ENCODE measurements at places on chromosomes 2 and 18.

DNA sequence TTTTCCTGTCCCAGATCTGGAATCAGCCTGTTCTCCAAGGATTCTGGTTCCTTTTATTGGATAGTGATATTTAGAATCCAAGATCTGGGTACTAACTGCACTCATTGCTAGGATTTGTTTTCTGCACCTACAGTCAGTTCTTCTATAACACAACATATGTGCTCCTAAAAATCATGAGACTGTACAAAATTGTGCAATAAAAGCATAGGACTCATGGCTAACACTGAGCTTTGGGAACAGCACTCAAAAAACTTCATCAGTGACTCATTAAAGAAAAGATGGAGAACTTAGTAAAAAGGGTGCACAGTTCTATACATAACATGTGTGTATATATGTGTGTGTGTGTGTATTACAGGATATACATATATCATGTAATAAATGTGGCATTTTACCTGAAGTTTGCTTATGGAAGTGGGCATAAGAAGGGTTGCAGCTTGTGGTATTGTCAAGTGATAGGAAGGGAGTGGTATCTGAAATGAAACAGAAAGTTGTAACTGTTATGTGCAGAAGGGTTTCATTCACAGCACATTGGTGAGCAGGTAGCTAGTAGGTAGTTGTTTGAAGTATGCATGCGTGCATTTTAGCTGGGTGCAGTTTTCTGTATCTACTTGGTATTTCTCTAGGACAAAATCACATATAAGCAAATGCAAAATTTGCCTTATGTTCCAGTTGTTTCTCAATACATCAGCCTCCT is 5.9 kb upstream of the SCYGR2 start:
- no peak for DNase-seq

DNA sequence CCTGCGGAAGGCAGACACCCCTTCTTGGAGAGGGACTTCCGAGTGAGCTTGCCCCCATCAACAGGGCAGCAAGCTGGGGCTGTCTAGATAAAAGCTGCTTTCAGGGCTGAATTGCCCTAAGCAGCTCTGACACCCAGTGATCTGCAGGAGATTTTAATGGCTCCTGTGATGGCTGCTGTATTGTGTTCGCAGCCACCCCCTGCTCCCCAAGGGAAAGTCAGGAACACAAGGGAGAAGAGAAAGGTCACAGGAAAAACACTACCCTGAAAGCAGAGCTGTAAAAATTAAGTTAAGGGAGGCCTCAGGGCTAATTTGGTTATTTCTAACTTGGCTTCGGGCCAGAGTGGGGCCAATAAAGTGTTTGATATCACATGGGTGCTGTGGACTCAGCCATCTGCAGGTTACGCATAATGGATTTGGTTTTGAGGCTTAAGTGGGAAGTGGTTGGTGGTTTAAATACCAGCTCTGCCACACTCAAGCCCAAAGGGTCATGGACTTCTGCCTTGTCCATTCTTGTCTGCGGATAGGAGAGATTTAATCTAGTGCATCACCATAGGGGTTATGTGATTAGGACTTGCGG is 147.6 kb downstream of the CLIP4 start:
- DNase-seq: no peak

- DNase-seq: no peak
Measured at GRCh38 chr18:3283908-3284307, 22.0 kb downstream of the MYL12B start.

DNA sequence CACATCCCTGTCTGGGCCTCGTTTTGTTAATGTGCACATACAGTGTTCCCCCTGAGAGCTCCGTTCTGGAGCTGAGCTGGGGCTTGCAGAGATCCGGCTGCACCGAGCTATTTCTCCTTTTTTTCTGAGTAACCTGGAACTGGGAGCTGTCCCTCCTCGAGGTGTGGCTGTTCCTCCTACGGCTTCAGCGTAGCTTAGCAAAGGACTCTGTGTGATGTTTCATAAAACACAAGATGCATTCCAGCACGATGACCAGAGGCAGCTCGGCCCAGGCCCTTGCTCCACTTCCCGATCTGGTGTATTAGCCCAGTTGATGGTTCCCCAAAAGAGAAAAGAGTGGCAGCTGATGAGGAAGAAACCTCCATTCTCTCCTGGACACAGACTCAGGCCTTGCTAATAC is 103.0 kb downstream of the FAM210A start:
- no peak for DNase-seq

GRCh38 chr2:10039658-10040410 is 3.5 kb upstream of the KLF11 start:
- DNase-seq: no peak

DNA sequence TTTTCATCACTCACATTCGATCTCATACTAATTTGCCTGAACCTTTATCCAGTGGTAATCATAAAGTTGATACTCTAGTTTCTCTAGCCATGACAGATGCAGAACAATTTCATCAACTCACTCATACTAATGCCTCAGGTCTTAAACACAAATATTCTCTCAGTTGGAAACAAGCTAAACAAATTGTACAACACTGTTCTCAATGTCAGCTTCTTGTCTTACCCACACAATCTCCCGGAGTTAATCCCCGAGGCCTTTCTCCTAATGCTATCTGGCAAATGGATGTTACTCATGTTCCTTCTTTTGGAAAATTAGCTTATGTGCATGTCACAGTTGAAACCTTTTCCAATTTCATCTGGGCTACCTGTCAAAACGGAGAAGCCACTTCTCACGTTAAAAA is 11.5 kb upstream of the CNOT11 start:
- DNase-seq: no peak

GRCh38 chr2:217228732-217229131 is 368.9 kb upstream of the TNP1 start:
- DNase-seq: no peak

GRCh38 chr18:74499633-74500032 is 3.5 kb downstream of the CNDP2 start:
- no peak for DNase-seq

GRCh38 chr2:125085904-125086303 is 1060.8 kb downstream of the CNTNAP5 start:
- no peak for DNase-seq

GRCh38 chr18:9428301-9428706 is 47.0 kb upstream of the RALBP1 start:
- peak; percentile 91 for DNase-seq

DNA sequence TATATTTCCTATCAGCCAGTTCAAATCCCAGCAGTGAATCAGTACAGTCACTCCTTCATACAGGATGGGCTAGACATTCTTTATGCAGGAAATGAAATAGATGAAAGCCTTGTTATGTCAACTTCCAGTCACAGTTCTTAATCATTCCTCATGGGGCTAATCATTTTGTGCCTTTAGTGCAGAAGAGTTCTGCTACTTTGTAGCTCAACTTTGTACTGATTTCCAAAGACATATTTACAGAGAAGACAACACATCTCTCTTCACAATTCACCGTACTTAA is 593.9 kb upstream of the NETO1 start:
- DNase-seq: no peak

DNA sequence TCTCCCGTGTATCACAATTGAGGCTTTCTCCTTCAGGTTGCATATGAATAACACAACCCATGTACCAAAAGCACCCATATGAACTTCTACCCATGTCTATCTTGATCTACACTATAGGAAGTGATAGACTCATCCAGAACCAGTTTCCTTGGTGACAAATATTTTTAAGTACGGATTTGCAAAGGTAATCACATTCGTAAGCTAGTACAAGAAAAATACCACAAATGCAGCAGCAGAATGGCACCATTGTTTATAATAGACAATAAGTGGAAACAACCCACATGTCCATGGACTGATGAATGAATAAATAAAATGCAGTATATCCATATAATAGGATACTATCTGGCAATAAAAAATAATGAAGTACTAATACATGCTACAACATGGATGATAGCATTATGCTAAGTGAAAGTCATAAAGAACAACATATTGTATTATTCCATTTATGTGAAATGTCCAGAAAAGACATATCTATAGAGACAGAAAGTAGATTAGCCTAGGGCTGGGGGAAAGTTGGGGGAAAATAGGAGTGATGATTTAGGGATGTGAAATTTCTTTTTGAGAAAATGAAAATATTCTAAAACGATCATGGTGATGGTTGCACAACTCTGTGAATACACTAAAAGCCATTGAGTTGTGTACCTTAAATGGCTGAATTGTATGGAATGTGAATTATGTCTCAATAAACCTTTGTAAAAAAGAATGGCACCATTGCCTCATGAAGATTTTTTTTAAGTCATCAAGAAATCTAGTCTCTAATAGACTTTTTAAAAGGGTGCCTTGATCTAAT is 3.4 kb upstream of the CCDC88A start:
- DNase-seq: no peak

DNA sequence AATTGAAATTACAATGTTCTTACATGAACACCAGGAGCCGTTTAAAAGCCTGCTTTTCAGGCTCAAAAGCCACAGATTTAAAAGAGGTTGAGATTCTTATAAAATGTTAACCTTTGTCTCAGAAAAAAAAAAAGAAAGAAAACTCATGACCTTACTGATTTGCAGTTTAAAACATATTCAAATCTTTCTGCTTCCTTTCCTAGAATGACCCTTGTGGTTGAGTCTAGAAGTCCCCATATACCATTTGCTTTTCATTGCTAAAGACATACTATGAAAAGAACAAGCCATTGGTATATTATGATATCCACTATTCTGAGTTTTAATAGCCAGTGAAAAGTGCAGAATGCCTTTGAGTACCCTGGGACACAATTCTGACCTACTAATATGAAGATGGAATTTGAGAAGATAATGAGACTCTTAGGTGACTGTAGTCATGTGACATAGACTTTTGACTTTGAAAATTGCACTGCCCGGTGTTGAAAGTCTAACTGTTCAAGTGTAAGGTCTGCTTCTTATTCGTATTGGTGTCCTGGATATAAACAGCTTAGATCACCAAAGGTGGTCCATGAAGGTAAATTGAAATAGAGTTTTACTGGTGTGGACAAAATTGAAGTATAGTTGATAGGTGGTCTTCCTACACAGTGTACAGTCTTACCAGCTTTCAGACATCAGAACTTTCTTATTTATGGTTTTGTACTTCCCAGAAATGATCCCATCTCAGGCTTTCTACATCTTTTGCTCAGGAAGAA is 117.0 kb downstream of the DOCK10 start:
- no peak for DNase-seq

DNA sequence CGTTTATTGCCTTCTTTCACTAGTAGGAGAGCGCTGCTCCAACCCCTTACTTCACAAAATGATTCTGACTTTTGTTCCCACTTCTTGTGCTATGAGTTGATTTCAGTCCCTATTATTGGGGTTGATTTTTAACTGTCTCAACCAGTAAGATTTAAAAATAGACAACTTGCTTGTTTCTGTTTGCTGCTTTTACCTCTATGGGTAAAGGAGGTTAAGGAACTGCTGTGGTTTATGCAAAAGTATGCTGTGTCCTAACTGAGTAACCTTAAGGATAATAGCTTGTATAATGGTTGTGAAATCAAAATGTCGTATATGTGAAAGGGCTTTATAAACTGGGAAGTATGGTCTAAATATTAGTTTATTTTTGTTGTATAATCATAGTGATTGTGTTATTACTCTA is 22.6 kb downstream of the ALMS1 start:
- no peak for DNase-seq

GRCh38 chr2:110829413-110830146 is 97.2 kb downstream of the ACOXL start:
- DNase-seq: no peak

GRCh38 chr2:23083966-23084365 is 301.0 kb upstream of the KLHL29 start:
- peak; percentile 70 for DNase-seq

- DNase-seq: no peak
Measured at GRCh38 chr2:43379494-43379893, 153.1 kb upstream of the ZFP36L2 start.

DNA sequence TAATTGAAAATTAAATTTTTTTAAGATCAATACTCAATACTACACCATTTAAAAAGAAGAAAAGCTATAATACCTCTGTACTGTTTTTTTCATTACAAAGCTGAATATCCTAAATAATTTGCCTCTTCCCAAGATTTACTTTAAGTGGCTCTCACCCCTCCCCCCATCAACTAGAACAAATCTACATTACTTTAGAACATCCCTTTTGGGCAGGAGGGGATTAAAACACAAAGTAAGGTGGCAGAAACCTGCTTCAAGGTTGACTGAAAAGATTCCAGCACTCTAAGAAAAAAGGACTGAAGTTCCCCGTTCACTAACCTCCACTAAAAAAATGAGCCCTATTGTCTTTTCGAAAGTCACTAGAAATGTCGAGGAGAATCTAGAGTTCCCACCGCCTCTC is 42.3 kb downstream of the SLC38A11 start:
- DNase-seq: no peak

- peak; percentile 92 for DNase-seq
Measured at GRCh38 chr2:219218217-219218731, 484 bp downstream of the ABCB6 start.

GRCh38 chr18:7954238-7954637 is 387.1 kb downstream of the PTPRM start:
- no peak for DNase-seq

GRCh38 chr2:47069628-47070154 is 85.4 kb downstream of the STPG4 start:
- DNase-seq: no peak

DNA sequence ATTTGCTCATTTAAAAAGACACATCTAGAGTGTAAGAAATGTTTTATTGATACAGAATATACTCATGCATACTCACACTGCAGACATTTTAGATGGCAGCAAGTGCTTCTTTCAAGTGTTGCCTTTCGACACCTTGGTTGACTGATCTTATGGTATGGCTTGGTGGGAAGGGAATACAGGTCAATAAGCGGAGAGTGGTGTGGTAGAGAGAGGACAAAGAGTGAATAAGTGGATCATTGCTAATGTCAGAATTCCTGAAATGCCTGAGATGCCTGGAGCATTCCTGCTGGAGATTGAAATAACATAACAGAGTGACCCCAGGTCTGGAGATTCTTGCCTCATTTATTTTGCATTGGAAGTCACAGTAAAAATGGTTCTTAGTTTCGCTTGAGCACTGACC is 76.7 kb downstream of the RND3 start:
- no peak for DNase-seq

DNA sequence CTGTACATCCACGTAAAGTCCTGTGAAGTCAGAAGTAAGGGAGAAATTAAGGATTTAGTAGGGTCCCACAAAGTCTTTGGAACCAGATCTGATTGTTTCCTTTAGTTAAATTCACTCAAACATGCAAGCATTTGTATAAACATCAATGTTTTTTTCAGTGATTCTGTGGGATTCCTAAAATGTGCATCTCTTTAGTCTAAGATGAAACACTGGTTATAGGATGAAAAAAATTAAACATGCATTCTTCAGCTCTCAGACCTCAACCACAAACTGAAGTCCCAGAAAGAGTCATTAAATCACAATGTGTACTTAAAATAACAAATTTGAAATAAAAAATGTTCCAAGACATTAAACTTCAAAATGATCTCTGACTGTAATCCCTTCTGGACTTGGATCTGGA is 76.5 kb upstream of the APCDD1 start:
- DNase-seq: no peak

DNA sequence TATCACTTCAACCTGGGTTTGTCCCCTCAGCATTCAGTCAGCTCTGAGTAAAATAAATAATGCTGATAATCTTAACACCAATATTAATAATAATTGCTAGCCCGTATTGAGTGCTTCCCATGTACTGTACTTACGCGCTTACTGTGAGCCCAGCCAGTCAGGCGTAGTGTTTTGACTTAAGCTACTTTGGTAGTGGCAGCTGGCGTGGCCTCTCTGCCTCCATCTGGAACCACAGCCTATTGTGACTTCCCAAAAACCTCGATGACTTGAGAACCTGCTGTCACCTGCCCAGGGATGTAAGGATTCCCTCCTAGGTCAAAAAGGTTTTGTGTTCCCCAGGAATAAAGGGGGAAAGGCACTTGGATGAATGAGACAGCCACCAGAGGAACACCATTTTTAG is 53.2 kb downstream of the SUMO1 start:
- DNase-seq: no peak

- DNase-seq: peak; percentile 88
Measured at GRCh38 chr18:26459340-26459739, 89.0 kb downstream of the KCTD1 start.
